ENCODE measurements at places on chromosomes 12 and 14.

DNA sequence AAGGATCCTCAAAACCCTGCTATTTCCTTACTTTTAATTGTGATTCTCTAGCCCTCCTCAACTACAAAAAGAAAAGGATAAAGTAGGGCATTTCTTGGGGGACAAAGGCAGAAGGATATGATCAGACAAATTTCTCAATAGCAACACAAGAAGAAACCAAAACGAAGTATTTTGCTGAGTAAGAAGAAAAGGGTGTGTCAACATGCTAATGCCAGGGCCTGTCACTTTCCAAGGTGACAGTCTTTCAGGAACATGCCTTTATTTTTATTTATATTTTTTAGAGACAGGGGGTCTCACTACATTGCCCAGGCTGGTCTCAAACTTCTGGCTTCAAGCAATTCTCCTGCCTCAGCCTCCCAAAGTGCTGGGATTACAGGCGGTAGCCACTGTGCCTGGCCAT is 39.8 kb downstream of the CBX5 start:
- no peak for DNase-seq

DNA sequence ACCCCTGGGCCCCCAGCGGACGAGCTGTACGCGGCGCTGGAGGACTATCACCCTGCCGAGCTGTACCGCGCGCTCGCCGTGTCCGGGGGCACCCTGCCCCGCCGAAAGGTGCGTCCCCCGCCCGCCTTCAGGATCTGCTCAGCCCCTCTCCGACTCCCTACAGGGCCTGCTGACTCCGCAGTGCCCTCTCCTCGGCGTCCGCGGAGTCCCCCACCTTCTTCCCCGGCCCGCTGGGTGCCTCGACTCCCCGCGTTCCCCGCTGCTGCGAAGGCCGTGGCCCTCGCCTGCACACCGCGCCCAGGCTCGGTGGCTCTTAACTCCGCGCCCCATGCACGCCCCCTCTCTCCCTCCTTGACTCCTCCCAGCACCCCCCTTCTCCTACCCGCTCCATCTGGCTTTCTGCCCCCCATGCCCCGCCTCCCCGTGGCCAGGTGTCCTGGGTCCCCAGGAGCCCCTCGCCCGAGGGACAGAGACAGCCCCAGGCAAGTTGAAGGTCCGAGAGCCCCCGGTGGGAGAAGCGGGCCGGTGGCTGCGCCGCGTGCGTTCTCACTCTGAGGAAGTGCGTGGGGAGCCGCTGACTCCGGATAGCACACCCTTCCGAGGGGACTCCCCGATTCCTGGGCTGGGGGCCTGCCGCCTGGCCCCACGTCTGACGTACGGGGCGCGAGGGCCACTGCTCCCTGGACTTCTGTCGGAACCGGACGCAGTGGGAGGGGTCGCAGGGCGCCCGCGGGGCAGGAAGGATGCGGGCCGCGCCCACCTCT is 594 bp downstream of the TAMALIN start:
- no peak for DNase-seq

GRCh38 chr12:63150713-63151622 is at the start of gene AVPR1A:
Gene AVPR1A, minus strand, starts transcription at chr12:63151201. Its CDS starts 365 bp downstream, at chr12:63150836.
- no peak for DNase-seq

DNA sequence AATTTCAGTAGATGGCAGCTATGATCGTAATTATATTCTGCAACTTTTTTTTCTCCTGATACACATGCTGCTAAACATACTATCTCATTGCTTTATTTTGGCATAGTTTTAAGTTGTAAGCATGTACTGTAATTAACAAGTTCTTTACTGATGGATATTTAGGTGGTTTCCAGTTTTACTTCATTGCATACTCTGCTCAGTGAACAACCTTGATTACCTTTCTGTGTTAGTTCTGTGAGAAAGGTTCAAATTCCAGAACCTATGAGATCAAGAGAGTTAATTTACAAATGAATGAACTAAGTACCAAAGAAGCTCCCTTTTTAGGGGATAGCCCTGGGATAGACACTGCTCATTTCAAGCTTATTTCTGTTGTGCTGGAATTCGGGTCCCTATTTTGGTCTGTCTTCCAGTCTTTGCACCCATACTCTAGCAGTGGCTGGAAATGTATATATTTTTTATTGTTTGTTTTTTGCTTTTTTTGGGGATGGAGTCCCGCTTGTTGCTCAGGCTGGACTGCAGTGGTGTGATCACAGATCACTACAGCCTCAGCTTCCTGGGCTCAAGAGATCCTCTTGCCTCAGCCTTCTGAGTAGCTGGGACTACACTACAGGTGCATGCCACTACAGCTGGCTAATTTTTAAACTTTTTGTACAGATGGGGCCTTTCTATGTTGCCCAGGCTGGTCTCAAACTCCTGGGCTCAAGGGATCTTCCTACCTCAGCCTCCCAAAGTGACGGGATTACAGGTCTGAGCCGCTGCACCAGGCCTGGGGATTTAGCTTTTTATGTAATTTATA is 10.6 kb downstream of the PAPOLA start:
- no peak for DNase-seq

- no peak for DNase-seq
These were observed 226.1 kb downstream of the PPFIA2 start for GRCh38 chr12:81533054-81533453.

GRCh38 chr12:129790331-129790730 is 113.5 kb downstream of the TMEM132D start:
- DNase-seq, result no peak

DNA sequence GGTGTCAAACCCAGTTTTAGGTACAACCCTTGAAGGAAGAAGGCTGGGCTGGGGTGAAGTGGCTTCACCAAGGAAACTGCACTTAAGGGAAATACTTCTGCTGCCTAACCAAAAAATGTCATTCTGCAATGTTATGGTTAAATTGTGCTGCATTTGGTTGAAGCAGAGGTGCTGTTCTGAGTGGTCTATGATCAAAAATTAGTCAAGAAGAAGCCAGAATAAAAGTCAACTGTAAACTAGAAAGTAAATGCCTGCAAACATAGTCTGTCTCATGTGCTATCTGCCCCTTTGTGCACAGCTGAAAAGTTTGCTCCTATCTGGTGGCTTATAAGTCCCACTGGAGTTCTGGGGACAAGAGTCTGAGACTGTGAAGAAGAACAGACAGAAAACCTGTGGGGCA is 158.8 kb downstream of the C12orf42 start:
- DNase-seq, result no peak

GRCh38 chr12:52179396-52179973 is 12.3 kb downstream of the KRT80 start:
- DNase-seq, result no peak
